ENCODE measurements at places on chromosomes 4 and X. TPM values are rescaled to one million over a fixed set of nuclear protein-coding genes. Genes with fewer than 3 reads are reported as not detected.

The ARR3 gene
- not detected for total RNA-seq

- no peak for DNase-seq
These were observed 71.3 kb downstream of the VEGFC start for GRCh38 chr4:176721459-176721858.

DNA sequence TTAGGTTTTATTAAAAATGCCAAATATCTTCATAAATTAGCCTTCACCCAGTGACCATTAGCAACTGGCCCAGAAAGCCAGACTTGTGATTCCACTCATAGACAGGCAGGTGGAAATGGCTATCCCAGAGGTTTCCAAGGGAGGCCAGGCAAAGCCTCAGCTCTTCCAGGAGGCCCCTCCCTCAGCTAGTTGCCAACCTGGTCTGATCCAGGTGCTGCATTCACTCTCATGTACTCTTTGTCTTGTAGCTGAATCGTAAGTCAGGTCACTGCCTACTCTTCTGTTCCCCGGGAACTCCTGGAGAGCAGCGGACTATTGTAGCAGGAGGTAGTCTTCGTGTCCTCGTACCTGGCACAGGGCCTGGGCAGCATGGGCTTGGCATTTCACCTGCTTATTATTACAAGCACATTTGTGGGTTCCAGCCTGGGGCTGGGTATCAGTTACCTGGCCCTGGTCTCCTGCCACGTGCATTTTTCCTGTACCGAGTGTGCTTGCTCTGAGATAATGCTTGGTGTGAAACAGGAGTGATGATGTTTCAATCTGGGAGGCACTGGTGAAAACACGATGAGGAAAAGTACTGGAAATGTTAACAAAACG lies 101.6 kb downstream of the FAM193A start:
- DNase-seq = no peak

The EVC2 gene
- total RNA-seq = 10.4 TPM

DNA sequence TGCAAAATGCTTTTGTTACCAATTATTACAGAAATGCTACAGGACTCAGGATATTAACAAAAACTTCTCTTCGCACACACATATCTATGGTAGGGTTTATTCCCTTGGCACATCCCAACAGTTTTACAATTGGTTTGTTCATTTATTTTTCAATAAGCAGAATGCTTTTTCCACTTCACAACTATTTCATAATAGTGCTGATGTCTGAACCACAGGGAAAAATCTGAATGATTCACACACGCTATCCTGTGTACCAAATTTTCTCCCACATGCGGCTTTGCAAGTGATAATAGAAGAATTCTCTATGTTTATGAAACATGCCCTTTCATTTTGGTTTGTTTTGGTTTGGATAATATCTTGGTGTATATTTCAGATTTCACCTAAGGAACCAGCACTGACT lies 725.7 kb upstream of the TENM3 start:
- DNase-seq = no peak

The TKTL1 gene
- total RNA-seq = under 0.01 TPM

- DNase-seq = no peak
These were observed 81.0 kb upstream of the IL2 start for GRCh38 chr4:122537388-122538135.

The SLITRK4 gene
- total RNA-seq = 0.13 TPM

- peak; percentile 69 for DNase-seq
These were observed 85.1 kb upstream of the LCORL start for GRCh38 chr4:18106620-18107019.

- DNase-seq = no peak
These were observed 12.9 kb upstream of the SPP1 start for GRCh38 chr4:87962398-87963146.
